Activated CD8-positive, alpha-beta T cell treated with anti-CD3 and anti-CD28 coated beads for 36 hours (primary cell): ENCODE measurements at places on chromosomes 4 and X. TPM values are rescaled to one million over a fixed set of nuclear protein-coding genes. Genes with fewer than 3 reads are reported as not detected.

Gene NXF2
- not detected for total RNA-seq

Gene STATH
- total RNA-seq, result not detected

Gene CSN1S1
- not detected for total RNA-seq

Gene NALF2
- 0.13 TPM for total RNA-seq

Gene GLRA2
- not detected for total RNA-seq

Gene SPANXC
- not detected for total RNA-seq

Gene ZDHHC9
- 11.1 TPM for total RNA-seq

Gene AMBN
- not detected for total RNA-seq
